ENCODE measurements at places on chromosomes 2 and 18.
A peak's percentile ranks its signal among the peaks of the same experiment; 100 is the strongest.

DNA sequence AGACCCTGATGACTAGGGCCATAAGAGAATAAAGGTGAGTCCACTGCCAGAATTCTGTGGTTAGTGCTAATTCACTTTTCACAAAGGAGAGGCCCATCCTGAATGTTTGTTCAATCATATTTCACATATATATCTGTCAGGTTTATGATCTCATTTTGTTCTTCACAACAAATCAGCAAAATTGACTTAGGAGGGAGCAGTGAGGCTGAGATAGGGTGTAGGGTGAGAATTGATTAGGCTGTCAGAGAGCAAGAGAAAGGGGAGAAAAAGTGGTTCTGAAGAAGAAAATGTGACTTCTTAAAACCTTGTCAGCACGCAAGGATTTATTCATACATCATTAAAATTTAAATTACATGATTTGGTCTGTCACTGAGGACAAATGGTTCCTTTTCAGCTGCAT lies 117.7 kb downstream of the FHOD3 start:
- no peak for DNase-seq

GRCh38 chr2:18299423-18300212 lies 260.8 kb downstream of the RDH14 start:
- DNase-seq = no peak

DNA sequence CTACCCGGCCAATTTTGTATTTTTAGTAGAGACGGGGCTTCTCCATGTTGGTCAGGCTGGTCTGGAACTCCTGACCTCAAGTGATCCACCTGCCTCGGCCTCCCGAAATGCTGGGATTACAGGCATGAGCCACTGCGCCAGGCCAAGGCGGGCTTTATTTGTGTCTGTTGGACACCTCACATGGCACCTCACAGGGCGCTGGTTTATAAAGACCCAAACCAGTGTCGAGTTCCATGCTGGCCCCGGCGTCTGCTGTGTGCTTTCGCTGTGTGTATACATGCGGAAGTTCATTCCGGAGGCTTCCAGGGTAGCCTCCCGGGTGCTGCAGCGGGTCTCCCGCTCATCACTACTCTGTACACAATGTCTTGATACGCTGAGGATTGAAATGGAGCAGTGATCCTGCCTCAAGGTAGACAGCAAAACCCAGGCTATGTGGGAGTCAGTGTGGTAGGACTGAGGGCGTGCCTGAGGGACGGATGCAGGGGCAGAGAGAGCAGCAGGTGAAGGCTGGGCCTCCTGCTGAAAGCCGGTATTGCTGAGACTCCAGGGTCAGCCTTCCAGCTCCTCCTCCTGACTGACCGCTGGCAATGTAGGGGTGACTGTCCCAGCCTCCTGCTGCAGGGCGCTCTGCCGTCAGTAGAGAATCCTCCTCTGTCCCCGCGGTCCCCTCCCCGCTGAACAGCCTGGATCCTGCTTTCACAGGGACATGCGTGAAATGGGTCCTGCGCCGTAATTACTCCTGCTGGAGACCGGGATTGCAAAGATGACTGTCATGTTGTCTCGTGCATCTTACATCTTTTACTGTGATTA lies 22.7 kb downstream of the LDLRAD4 start:
- DNase-seq = peak; percentile 14

DNA sequence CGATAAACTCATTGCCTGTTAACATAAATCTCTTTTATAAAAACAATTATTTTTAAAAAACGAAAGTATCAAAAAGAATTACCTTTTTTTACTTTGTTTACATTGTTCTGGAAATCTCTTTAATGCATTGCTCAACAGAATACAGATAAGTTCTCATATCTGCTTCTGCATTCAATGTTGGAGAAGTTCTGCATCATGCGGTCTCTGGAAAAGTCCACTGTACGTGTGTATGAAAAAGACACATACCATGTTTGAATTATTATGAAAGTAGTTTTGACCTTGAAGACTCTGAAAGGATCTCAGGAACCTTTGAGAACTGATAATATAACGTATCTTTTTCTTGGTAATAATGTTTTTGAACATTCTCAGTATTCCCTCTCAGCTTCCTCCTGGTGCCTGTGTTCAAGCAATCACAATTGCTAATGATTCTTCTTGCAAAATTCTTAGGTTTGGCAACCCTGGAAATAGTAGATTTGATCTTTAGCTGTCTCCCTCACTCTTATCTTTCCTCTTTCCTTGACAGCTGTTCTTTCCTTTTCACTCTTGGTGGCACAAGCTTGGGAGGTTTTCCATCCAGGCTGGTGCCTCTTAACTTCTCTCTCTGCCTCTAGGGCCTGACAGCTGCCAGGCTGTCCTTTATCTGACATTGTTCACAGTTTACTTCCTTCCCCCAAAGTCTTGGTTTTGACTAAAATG lies 12.4 kb upstream of the IL1R1 start:
- DNase-seq = no peak

DNA sequence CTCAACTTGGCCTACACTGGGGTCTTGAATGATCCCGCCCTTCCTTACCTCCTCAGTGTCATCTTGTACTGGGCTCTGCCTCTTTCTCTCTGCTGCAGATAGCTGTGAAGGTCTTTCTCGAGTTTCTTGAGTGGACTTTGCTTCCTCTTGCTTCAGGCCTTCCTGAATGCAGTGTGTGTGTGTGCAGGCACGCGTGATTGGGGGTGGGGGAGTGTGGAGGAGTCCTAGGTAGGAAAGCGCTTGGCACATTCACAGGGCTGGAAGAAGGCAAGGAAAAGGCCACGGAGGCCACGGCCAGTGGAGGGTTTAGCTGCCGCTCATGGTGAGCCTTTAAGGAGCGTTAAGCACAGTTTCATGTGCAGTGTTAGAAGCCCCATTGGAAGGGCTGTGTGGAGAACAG lies 5.5 kb downstream of the RALB start:
- DNase-seq = no peak

- no peak for DNase-seq
Observed at GRCh38 chr18:29083545-29083944, 906.6 kb upstream of the CDH2 start.

DNA sequence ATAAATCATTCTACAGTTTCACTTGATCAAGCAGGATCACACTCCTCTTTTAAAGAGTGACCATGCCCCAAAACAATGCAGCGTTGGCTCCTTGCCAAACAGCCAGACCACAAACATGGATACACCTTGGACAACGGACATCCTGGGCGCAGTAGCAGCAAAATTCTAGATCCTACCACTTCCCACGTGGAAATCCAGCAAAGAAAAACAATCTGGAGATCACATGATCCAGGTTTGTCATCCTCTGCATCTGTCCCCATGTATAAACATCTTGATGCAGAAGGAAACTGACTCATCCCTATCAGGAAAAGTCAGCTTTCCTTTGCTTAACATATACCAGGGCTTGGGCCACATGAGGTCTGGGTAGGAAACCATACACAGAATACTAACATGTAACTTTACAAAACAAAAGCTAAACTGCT lies 53.1 kb downstream of the ZNF521 start:
- DNase-seq = no peak

GRCh38 chr2:196108604-196109003 lies 40.0 kb upstream of the DNAH7 start:
- no peak for DNase-seq

DNA sequence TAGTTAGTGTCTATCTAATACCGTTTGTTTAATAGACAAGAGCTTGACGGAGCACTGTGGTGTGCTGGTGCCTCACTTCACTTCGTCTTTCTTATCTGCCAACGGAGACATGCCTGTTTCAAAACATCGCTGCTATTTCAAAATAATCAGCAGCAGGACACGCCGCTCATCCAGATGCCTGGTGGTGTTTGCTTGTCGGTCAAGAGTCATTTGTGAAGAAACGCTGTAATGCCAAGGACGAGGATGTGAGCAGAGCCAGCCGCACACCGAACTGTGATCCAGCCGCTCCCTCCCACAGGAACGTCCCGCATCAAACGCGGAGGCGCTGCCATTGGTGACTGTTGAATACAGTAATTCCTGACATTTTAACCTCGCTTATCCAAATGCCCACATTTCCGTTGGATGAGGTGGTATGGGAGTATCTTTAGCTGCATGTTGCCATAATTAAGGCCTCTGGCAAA lies 432.4 kb downstream of the FBXO15 start:
- DNase-seq = no peak

DNA sequence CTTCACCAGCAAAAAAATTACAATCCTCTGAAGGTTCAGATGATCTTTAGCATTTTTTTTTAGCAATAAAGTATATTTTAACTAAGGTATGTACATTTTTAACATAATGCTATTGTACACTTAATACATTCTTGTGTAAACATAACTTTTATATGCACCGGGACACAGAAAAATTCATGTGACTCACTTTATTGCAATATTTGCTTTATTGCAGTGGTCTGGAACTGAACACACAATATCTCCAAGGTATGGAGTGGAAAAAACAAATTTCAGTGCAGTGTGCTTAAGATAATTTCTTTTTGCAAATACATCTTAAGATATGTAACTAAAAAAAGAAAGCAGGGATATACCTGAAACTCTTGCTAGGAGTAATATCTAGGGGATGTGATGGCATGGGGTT lies 5.1 kb upstream of the TWSG1 start:
- DNase-seq = no peak
